ENCODE measurements at places on chromosomes 3 and 15.

DNA sequence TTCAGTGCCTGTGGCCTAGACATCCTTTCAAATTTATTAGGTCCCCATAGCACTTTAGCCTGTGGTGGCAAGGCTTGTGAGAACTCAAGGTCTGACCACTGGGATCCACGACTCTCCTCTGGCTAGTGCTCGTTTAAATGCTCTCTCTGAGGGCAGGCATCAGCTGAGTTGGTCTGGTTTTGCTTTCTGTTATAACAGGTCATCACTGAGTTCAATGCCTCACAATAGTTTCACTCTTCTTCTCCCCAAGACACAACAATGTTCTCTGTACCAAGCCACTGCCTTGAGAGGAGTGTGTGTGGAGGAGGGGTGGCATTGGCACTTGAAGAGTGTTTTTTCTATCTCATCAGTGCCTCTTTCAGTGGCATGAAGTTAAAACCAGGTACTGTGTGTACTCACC lies 7.6 kb downstream of the OR5K4 start:
- no peak for DNase-seq

DNA sequence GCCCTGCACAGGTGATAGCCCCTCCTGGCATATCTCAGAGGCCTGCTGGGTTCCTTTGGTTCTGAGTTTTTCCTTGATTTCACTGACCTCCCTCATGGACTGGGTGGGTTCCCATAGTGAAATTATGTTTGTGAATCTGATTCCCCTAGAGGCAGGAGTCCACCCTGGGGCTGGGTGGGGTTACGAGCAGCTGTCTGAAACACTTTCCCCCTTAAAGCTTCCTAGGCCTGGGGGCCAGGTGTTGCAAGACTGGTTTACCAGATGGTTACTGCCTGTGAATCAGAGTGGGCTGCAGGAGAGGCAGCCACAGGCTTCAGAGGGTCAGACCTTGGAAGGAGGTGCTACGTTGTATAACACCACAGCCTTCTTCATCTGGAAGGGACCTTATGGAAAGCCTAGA lies 34.3 kb downstream of the IL20RB start:
- no peak for DNase-seq

DNA sequence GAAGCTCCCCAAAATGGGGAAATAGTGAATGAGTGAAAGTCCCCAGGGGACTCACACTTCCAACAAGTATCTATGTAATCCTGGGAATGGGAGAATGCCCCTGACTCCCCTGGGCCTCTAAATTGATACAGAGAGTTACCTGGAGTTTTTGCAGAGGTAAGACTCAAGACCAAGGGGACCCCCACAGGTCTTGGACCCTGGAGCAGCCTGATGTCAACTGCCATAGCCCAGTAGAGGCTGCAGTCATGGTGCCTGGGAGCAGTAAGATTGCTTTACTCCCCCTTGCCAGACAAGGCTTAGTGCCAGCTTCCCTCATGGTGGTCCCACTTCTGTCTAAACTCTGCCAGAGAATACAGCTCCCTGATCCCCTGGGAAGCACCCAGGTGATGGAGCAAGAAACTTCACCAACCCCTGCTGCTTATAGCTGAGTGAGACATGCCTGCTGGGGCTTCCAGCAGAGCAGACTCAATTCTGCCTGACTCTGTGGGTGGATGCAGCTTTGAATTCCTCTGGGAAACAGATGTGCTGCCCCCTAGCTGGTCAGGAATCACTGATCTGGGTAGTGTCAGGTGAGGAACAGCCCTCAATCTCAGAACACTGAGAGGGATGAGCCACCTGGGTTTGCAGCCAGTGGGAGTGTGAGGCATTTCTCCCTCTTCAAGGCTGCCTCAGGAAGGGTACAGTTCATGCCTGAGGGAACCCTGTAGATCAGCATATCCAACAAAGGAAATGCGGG lies 485.9 kb downstream of the NSUN3 start:
- no peak for DNase-seq

DNA sequence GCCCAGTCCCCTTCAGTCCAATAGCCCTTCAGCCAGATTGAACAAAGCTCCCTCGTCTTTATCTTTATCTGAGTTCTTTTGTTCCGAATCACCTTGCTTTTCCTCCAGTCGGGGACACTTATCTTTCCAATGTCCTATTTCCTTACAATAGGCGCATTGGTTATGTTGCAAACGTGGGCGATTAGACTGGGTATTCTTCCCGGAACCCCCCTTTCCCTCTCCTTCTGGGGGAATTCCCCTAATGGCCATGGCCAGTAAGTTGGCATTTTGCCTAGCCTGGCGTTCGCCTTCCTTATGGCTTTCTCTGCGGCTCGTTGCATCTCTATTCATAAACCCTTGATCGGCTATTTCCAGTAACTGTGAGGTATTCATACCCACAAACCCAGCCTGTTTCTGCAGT lies 82.2 kb upstream of the VEPH1 start:
- DNase-seq = no peak

DNA sequence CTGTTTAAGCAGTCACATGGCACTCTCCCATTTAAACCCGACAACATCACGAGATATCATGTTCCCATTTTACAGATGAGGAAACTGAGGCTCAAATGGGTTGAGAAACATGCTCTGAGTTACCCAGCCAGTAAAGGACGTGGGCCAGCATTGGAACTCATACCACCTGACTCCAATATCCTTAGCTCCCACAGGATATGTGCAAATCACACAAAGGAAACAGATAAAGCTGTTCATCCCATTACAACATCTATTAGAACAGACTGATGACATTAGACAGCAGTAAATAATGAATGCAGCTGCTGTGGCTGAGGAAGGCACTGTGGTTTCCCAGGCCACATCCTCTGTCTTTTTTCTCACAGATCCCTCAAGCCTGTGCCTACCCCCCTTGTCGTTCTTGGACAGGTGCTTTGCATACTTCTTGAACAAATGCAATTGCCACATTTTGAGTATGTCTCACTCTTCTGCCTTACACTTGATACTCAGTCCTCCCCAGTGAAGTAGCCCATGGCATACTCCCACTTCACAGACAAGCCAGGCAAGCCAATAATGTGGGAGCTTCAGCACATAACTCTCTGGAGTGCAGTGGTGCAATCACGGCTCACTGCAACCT lies 17.7 kb downstream of the FRMD4B start:
- DNase-seq = no peak

DNA sequence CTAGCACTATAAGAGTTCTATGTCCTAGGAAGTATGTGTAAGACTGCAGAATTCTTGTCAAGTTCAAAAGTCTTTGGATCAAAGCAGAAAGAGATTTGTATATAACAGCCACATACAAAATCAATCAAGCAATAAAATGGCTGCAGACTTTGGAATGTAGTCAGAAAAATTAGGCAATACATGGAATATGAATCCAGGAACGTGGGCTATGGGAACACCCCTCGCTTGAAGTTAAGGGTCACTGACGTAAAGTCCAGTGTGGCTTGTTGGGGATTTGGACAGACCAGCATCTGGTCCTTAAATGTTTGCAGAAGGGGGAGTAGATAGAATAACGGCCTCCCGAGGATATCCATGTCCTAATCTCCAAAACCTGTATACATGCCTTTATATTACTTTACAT lies 178.6 kb downstream of the ADAMTS9 start:
- no peak for DNase-seq

- no peak for DNase-seq
Observed at GRCh38 chr3:107739227-107739626, 216.5 kb downstream of the BBX start.

DNA sequence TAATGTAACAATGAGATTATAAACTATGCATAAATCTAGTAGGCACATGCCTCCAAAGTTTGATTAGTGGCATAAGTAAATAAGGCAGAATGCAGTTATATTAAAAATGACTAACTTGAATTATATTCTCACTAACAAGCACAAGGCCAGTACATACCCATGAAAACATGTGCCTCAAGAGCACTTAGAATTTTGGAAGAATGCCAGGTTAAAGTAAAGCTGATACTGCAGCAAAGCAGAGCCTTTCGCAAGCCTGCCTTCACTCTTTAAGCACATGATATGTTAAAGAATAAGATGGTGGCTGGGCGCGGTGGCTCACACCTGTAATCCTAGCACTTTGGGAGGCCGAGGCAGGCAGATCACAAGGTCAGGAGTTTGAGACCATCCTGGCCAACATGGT lies 49.0 kb downstream of the KBTBD12 start:
- no peak for DNase-seq

- DNase-seq = no peak
Observed at GRCh38 chr15:71542836-71543235, 267.5 kb upstream of the NR2E3 start.

GRCh38 chr3:183854318-183855035 lies 29.1 kb upstream of the MAP6D1 start:
- no peak for DNase-seq

DNA sequence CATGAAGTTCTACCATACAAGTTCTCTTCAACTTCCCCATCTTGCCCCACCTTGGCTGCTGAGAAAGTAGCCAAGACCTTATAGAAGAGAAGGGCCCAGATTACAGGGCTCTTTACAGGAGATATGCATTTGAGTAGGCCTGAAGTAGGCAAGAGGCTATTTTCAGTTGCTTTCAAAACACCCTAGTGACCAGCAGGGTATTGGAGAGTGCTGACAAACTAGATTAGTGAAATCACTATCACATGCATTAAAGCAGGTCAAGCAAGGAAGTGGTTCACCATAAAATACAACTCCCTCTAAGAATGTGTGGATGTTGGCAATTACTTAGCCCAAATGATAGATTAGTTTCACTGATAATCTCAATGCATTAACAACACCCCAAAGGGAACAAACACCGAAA lies 2.7 kb upstream of the LZTFL1 start:
- DNase-seq = no peak

GRCh38 chr15:77067691-77068367 lies 3.1 kb downstream of the TSPAN3 start:
- DNase-seq = no peak

GRCh38 chr15:25061808-25062550 lies 107.2 kb downstream of the SNRPN start:
- no peak for DNase-seq

DNA sequence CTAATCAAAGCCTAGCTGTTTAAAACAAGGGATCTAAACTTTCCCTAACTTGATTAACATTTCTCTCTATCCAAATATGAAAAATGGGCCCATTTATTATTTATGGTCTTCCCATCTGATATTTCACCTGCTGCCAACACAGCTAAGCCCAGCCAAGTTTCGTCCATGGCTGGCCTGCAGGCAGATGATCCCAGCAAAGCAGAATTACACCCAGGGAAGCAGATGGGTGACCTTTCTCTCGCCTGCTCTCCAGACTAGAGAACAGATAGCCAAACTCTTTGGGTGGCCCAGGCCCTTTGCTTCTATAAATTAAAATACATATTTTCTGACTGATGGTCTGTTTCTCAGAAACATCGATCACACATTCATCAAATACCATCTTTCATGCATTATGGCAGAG lies 1038.8 kb downstream of the AGBL1 start:
- DNase-seq = no peak

DNA sequence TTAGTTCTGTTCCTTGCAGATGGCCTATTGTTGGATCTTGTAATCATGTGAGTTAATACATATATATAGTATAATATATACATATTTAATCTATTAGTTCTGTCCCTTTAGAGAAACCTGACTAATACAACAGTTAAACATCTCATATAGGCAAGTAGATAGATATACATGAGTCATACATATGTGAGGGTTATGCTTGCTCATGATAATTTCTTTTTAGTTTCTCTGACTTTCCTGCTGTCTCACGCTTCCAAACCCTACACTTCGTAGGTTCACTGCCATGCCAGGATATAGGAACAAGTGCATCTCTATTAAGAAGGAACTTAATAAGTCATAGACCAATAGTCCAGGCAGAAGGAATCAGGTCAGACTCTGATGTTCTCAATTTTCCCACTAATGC lies 16.8 kb upstream of the CLDN16 start:
- DNase-seq = no peak

- no peak for DNase-seq
Observed at GRCh38 chr15:90624278-90624981, 92.7 kb upstream of the BLM start.

- no peak for DNase-seq
Observed at GRCh38 chr3:16136055-16136454, 38.4 kb upstream of the GALNT15 start.

GRCh38 chr3:141894524-141895176 lies 18.2 kb downstream of the ATP1B3 start:
- DNase-seq = no peak

GRCh38 chr3:78728406-78729145 lies 1039.2 kb downstream of the ROBO1 start:
- no peak for DNase-seq

DNA sequence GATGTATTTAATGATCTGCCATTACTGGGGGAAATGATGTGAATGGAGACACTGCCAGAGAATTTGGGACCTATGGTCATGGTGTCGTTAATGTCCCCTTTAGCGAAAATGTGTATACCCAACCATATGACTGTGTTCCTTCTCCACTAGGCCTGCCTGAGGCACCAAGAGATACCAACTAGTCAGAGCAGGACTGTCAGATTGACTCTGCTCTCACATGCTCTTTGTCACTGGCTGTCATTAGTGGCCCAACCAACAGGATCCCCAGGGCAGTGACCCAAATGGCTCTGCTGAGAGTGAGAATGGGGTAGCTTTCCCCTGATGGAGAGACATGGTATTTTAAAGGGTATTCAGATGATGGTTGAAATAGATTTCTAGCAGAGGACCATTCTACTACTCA lies 2.8 kb downstream of the TAGLN3 start:
- no peak for DNase-seq

- no peak for DNase-seq
Observed at GRCh38 chr15:59199626-59200465, 6.8 kb upstream of the LDHAL6B start.

- peak; percentile 33 for DNase-seq
Observed at GRCh38 chr15:64333986-64334929, 21.7 kb downstream of the CSNK1G1 start.

DNA sequence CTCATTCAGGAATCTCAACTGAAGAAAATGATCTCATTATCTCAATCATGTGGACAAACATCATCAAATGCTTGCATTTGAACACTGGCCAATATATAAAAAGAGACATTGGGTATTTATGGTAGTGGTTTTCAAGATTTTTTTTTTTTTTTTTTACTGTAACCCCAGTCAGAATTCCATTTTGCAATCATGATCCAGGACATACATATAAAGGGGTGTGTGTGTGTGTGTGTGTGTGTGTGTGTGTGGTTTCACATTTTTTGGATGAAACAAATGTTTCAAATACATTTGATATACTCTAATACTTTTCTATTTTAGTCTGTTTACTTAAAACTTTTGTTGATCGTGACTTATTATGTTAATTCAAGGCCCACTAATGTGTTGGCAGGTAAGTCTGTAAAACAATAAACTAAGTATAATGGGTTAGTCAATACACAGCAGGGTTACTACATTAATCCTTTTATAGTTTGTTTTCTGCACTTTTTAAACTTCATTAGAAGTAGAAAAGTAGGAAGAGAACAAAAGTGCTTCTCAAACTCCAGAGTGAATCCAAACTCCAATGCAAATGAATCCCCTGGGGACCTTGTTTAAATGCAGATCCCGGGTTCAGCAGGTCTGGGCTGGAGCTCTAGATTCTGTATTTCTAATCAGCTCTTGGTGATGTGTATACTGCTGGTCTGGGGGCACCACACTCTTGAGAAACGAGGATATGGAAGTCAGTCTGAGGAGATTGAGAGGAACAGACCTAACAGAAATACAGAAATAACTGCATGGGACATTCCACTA lies 17.6 kb downstream of the THRB start:
- no peak for DNase-seq

GRCh38 chr3:20870106-20870899 lies 684.3 kb upstream of the SGO1 start:
- DNase-seq = no peak
